ENCODE measurements at places on chromosomes 5 and 9. TPM values are rescaled to one million over a fixed set of nuclear protein-coding genes. Genes with fewer than 3 reads are reported as not detected.

The SPINK6 gene
- not detected for total RNA-seq

The FIBCD1 gene
- total RNA-seq, result not detected

The IRGM gene
- not detected for total RNA-seq

The SNCB gene
- not detected for total RNA-seq

The SPINK7 gene
- not detected for total RNA-seq

The COL23A1 gene
- total RNA-seq, result not detected

The GLDC gene
- 19.4 TPM for total RNA-seq

The PCDHB10 gene
- 0.33 TPM for total RNA-seq

The CDKN2B-AS1 gene
- total RNA-seq, result 0.39 TPM

The SLC6A19 gene
- total RNA-seq, result not detected

The ADAMTS19 gene
- not detected for total RNA-seq

The OBP2B gene
- total RNA-seq, result not detected

The C5orf58 gene
- not detected for total RNA-seq

The PCDHGA11 gene
- total RNA-seq, result 8.7 TPM

The OTP gene
- not detected for total RNA-seq

The MARCHF3 gene
- total RNA-seq, result 101 TPM

The NOTCH1 gene
- 92.1 TPM for total RNA-seq

The UAP1L1 gene
- 15.4 TPM for total RNA-seq

The TUSC1 gene
- 10.2 TPM for total RNA-seq

The ADAMTSL1 gene
- total RNA-seq, result 26.9 TPM

The PCA3 gene
- total RNA-seq, result 1.2 TPM

The GABRA1 gene
- not detected for total RNA-seq

The FOXD4 gene
- total RNA-seq, result 0.13 TPM

The CCDC192 gene
- not detected for total RNA-seq

The SNAPC3 gene
- 48.3 TPM for total RNA-seq

The FOXD4L5 gene
- 0.11 TPM for total RNA-seq

The CNOT6 gene
- total RNA-seq, result 23.6 TPM

The DMRTA1 gene
- total RNA-seq, result 0.35 TPM

The TAF11L5 gene
- not detected for total RNA-seq

The C9orf50 gene
- not detected for total RNA-seq

The MSMP gene
- total RNA-seq, result 23.2 TPM

The PARP8 gene
- total RNA-seq, result 0.28 TPM

The ARSI gene
- total RNA-seq, result not detected

The BASP1 gene
- total RNA-seq, result 73.9 TPM

The SUSD1 gene
- 46.5 TPM for total RNA-seq

The RAD1 gene
- total RNA-seq, result 35.0 TPM

The DCAF12 gene
- 19.5 TPM for total RNA-seq

The SEMA4D gene
- 2.8 TPM for total RNA-seq

The SPINK4 gene
- total RNA-seq, result not detected

The LRSAM1 gene
- total RNA-seq, result 11.7 TPM

The HSPB3 gene
- not detected for total RNA-seq

The PRRX2 gene
- total RNA-seq, result not detected

The LHX2 gene
- total RNA-seq, result not detected

The FAM169A gene
- total RNA-seq, result 0.71 TPM

The ACTBL2 gene
- not detected for total RNA-seq

The THBS4 gene
- total RNA-seq, result not detected

The ECSCR gene
- 513 TPM for total RNA-seq

The EFNA5 gene
- total RNA-seq, result 16.7 TPM

The HIGD2A gene
- 42.7 TPM for total RNA-seq

The ELAVL2 gene
- 0.07 TPM for total RNA-seq

The PDE6A gene
- not detected for total RNA-seq

The KCNMB1 gene
- total RNA-seq, result 0.35 TPM

The LCN1 gene
- total RNA-seq, result not detected

The WDR38 gene
- total RNA-seq, result 0.07 TPM

The OGN gene
- total RNA-seq, result not detected

The PCSK5 gene
- total RNA-seq, result 8.9 TPM

The ZNF484 gene
- 16.1 TPM for total RNA-seq

The IL7R gene
- 1.2 TPM for total RNA-seq

All from pulmonary artery endothelial cell (primary cell).